ENCODE measurements at places on chromosomes 1 and 21. TPM values are rescaled to one million over a fixed set of nuclear protein-coding genes. Genes with fewer than 3 reads are reported as not detected.

HMGN1 gene
- 124 TPM for polyA plus RNA-seq

CFH gene
- polyA plus RNA-seq, result 1.3 TPM

WNT3A gene
- polyA plus RNA-seq, result 0.02 TPM

KCNQ4 gene
- 0.02 TPM for polyA plus RNA-seq

CD48 gene
- polyA plus RNA-seq, result not detected

CYP4A11 gene
- polyA plus RNA-seq, result not detected

SLC30A2 gene
- not detected for polyA plus RNA-seq

CCSAP gene
- polyA plus RNA-seq, result 3.4 TPM

LAMC2 gene
- 1,668 TPM for polyA plus RNA-seq

XCL2 gene
- polyA plus RNA-seq, result not detected

ERRFI1 gene
- 115 TPM for polyA plus RNA-seq

FHAD1 gene
- 0.03 TPM for polyA plus RNA-seq

NDUFS5 gene
- 688 TPM for polyA plus RNA-seq

FAM78B gene
- 0.25 TPM for polyA plus RNA-seq

B3GALT2 gene
- 0.02 TPM for polyA plus RNA-seq

KANK4 gene
- polyA plus RNA-seq, result 2.9 TPM

C1orf74 gene
- polyA plus RNA-seq, result 13.2 TPM

SLC22A15 gene
- polyA plus RNA-seq, result 6.4 TPM

MAP1LC3C gene
- not detected for polyA plus RNA-seq

ADORA3 gene
- polyA plus RNA-seq, result not detected

SPRR3 gene
- polyA plus RNA-seq, result 0.09 TPM

DCST2 gene
- polyA plus RNA-seq, result 0.15 TPM

AGMAT gene
- polyA plus RNA-seq, result 0.50 TPM

DMRTA2 gene
- not detected for polyA plus RNA-seq

LCE1D gene
- not detected for polyA plus RNA-seq

EXO1 gene
- 11.0 TPM for polyA plus RNA-seq

FCRL1 gene
- not detected for polyA plus RNA-seq

RIPPLY3 gene
- 0.34 TPM for polyA plus RNA-seq

SLC6A17 gene
- 0.09 TPM for polyA plus RNA-seq

SPRR2F gene
- not detected for polyA plus RNA-seq

TTC24 gene
- polyA plus RNA-seq, result not detected

NCAM2 gene
- not detected for polyA plus RNA-seq

GBP6 gene
- polyA plus RNA-seq, result 4.6 TPM

HTR6 gene
- not detected for polyA plus RNA-seq

PRRX1 gene
- polyA plus RNA-seq, result 0.18 TPM

SMYD3 gene
- polyA plus RNA-seq, result 19.3 TPM

GBP7 gene
- polyA plus RNA-seq, result not detected

CD5L gene
- not detected for polyA plus RNA-seq

CELA2A gene
- polyA plus RNA-seq, result not detected

OR2G6 gene
- not detected for polyA plus RNA-seq

CYP4B1 gene
- polyA plus RNA-seq, result 0.52 TPM

SHE gene
- polyA plus RNA-seq, result not detected

NHLH2 gene
- polyA plus RNA-seq, result 0.02 TPM

ELAPOR1 gene
- 0.95 TPM for polyA plus RNA-seq

MX2 gene
- polyA plus RNA-seq, result not detected

MSH4 gene
- 0.01 TPM for polyA plus RNA-seq

UBE2J2 gene
- 32.5 TPM for polyA plus RNA-seq

SYT2 gene
- polyA plus RNA-seq, result 0.01 TPM

HOOK1 gene
- polyA plus RNA-seq, result 1.9 TPM

BRDT gene
- polyA plus RNA-seq, result not detected

TMEM50B gene
- 14.6 TPM for polyA plus RNA-seq

OR6P1 gene
- not detected for polyA plus RNA-seq

All from mammary epithelial cell (primary cell).